ENCODE measurements at places on chromosomes 6 and 20.

- DNase-seq = no peak
Measured at GRCh38 chr20:48962976-48963771, 41.7 kb downstream of the ARFGEF2 start.

DNA sequence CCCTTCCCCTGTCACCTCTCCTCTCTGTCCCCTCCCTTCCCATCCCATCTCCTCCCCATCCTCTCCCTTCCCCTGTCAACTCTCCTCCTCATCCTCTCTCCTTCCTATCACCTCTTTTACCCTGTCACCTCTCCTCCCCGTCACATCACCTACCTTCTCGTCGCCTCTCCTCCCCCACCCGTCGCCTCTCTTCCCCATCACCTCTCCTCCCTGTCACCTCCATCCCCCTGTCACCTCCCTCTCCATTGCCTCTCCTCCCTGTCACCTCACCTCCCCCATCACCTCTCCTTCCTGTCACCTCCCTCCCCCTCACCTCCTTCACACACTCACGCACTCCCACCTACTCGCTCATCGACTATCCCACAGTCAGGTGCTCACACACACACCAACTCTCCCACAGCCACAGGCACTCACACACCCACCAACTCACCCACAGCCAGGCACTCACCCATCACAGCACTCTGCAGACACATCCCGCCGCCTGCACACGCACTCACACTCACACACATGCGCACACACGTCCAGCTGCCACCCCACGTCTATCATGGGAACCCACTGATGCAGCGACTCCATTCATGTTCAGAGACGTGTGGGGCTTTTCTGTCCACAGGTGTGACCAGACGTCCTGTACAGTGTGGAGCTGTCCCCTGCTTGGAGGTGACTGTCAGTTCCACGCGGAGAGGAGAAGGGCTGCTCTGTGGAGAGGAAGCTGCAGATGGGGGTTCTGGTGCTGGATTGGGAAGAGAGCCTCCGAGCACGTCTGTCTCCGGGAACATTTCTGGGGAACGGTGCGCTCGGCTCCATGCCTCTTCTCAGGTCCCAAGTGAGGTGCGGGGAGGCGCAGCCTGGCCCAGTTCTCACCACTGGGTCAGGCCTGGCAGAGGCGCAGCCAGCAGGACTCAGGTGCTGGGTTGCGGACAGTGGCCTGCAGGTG lies 184.3 kb downstream of the TTLL2 start:
- DNase-seq = no peak

DNA sequence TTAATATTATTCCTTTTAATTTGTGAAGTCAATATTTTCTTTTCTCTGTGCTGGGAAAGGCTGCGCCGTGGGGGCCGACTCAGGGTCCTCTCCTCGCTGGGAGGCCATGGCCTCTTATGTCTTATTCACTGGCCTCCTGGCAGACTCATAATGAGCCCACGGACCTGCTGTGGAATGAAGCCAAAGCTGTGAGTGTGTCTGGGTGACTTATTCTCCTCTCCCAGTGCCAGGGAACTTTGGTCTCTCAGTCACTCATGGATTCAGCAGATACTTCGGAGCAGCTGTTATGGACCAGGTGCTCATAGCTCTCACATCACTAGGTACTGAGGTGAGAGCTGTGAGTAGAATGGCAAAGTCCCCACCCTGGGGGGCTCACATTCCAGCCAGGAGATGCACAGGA lies 297.6 kb downstream of the CDH26 start:
- DNase-seq = no peak

GRCh38 chr6:109772883-109773431 lies 81.9 kb downstream of the FIG4 start:
- no peak for DNase-seq

DNA sequence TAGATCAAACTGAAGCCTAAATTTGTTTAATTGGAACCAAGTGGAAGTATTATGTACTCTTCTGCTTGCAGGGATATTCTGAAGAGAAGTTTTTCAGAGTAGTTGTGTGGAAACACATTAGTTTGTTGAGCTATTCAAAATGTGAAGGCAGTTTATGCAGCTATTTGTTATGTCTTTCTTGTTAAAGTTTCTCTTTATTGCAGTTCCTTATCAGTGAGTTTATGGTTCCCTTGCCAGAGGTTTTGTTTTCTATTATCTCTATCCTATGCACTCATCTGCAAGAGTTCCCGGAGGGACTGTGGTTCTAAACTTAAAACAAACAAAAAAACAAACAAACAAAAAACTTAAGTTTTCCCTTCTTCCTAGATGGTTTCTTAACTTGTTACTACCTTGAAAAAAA lies 143.7 kb upstream of the SLC22A16 start:
- DNase-seq = no peak

- no peak for DNase-seq
Measured at GRCh38 chr20:50038574-50038991, 55.8 kb downstream of the SNAI1 start.

DNA sequence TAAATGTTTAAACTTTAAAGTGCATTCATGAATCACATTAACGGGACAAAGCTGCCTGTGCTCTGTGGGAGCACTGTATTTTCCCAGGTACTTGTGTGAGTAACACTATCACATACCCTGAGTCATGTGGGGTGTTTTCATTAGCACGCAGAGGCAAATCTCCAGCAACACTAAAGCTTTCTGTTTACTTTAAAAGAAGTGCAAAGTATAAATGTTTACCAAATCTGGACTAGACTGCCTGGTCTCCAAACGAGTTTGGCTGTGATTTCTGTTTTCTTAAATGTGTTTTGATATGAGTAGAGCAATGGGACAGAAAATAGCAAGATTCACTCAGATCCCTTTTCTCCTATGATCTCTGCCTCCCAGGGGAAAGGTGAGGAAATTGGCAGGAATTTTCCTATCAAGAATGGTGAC lies 28.8 kb upstream of the RIPPLY2 start:
- no peak for DNase-seq

DNA sequence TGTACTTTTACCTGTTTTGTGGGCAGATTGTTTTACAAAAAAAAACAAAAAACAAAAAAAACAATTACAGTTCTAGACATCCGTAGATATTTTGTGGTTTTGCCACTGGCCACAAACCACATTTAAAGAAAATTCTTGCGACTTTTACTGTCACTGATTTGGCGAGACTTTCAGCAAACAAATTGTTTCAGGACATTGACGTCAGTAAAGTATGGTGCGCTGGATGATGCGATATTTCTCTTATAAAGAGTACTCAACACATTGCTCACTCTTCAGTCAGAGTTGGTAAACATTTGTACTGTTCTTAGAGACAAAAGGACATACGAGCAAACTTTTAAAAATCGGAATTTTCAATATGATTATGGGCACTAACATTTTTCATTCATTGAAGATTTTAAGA lies 229.8 kb downstream of the HAO1 start:
- DNase-seq = no peak

DNA sequence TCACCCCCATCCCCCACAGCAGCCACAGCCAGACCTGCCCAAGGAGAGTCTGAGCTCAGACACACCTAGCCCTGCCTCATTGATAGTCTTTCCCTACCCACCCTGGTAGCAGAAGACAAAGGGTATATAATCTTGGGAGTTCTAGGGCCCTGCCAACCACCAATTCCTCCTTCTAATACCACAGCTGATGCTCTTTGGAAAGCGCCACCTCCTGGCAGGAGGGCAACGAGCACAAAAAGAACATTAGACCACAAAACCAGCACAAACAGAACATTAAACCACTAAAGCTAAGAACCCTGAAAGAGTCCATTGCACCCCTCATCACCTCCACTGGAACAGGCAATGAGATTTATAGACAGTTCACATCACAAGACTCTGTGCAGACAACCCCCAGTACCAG lies 195.8 kb upstream of the FUT9 start:
- no peak for DNase-seq

DNA sequence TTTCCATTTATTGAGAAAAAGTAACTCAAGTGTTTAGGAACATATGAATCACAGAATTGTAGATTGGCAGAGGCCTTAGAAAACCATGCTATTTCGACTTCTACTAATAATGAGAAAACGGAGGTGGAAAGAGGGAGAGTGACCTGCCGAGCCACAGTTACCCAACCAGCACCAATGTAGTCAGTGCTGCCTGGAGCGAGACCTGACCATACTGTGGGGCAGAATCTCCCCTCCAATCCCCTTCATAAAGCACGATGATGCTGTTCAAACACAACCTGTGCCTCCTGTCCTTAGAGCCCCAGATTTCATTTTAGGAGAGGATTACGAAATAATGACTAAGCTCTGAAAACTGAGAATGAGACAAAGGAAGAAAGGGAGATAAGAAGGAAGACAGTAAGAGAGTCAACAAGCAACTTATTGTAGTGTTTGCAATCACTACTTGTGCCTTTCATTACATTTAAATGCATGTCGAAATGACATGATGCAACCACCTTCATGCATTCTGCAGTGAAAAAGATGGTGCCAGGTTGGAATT lies 70.6 kb downstream of the ATXN1 start:
- no peak for DNase-seq

GRCh38 chr6:84516154-84516553 lies 248.2 kb downstream of the TBX18 start:
- DNase-seq = no peak

DNA sequence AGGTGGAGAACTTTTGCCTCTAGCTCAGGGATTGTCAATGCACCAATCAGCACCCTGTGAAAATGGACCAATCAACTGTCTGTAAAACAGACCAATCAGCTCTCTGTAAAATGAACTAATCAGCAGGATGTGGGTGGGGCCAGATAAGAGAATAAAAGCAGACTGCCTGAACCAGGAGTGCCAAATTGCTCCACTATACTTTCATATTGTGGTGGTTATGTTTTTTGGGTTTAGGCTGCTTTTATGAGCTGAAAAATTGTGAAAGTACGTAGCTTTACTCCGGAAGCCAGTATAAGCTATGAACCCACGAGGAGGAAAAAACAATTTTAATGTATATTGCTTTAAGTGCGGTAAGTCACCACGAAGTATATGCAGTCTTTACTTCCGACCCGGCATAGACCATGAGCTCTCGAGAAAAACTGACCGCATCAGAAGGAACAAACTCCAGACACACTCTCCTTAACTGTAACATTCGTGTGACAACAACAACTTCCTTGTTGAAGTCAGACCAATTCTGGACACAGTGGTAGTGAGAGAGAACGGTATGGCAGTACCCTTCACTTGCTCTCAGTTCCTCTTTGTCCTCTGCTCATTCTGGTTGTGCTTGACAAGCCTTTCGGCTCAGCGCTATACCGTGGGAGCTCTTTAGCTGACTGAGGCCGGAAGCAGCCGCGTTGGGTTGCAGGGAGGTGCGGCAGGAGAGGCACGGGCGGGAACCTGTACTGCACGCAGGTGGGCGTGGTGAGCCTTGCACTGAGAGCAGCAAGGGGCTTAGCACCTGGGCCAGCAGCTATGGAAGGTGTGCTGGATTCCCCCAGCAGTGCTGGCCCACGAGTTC lies 81.9 kb upstream of the E2F3 start:
- DNase-seq = peak; percentile 87

- DNase-seq = no peak
Measured at GRCh38 chr6:152054441-152054840, 247.0 kb downstream of the ESR1 start.

DNA sequence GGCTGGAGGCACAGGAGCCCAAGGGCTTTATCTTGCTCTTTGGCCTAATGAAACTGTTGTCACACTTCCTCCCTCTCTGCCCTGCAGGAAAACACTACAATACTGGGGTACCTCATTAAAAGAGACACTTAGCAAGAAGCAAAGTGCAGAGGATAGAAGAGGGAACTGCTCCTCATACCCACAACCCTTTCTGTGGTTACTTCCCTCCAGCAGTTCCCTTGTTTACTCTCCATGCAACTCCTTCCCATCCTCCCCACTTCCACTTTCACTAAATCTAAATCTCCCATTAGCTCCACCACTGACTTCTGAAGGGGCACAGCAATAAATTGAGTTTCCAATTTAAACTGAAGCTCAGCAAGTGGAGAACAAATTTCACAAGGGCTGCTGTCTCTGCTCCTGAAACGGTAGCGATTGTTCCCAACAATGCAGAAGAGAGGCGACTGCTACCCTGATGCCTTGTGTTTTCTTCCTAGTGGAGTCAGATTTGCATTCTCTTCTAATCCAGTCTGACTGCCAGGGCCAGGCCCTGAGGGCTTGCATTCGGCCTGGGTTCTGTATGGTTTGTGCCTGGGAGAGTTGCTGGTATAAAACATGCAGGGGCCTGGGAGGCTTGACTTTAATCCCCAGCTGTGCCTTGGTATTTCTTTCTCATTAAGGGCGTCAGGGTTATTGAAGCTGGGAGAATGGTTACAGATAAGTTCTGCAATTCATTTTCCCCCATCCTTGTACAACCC lies 454.7 kb downstream of the TFAP2B start:
- DNase-seq = no peak

DNA sequence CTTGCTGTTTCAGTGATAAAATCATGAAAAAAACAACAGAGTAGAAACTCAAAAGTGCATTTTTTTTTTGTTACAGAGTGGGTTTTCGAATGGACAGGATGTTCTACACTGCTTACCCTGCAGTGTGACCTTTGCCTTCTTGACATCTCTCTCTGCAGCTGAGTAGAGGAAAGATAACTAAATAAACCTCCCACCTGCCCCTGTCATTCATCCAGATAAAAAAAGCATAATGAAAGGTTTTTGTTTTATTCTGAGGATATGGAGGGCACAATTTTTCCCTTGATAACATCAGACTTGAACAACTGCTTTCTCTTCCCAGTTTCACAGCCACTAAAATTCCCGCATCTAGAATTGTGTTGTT lies 193.6 kb upstream of the FOXQ1 start:
- DNase-seq = no peak

DNA sequence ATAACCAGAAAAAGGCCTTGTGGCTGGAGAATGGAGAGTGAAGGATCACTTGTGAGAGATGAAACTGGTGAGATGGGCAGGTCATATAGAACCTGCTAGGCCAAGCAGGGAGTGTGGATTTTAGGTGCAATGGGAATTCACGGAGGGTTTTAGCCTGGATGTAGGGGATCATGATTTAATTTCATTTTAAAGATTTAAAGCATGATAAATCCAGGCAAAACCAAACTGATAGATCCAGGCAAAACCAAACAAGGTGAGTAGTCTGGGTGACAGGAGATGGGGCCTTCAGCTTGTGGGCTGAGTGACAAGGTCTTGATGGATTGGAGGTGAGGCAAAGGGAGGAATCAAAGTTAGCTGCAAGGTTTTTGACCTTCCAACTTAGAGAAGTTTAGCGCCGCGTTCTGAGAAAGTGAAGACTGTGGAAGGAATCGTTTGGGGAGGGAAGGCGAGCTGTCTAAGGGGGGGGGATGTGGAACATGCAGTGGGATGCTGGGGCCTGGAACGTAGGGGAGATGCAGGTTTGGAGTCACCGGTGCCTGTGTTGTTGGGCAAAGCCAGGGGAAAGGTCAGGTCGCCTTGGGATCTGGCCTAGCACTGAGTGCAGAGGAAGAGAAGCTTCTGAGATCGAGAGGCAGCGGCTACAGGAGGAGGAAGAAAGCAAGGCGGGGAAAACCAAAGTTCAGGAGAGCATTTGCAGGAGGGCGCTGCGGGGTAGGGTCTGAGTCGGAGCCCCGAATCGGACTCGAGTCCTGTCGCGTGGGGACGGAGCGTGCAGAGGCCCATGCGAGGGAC lies 1.3 kb upstream of the PLCG1 start:
- no peak for DNase-seq

DNA sequence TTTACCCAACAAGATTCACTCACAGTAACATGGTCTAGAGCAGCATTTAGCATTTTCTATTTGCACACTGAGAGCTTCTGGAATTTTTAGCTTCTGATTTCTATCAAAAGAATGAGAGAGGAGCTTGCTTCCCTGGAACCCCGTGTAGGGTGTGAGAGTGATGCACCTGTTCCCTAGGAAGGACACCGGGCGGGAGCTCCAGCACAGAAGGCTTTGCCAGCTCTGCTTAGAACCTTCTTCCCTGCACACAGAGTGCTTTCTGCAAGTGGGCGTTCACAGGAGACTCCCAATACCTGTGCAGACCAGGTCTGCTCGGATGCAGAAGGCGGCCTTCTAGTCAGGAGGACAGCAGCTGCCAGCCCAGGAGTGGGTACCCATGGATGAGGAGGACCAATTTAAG lies 217.3 kb downstream of the TBXT start:
- DNase-seq = no peak

Data from CD4-positive, alpha-beta T cell treated with Interferon alpha-2 for 1 hour (primary cell).